ENCODE measurements at places on chromosomes 2 and 18.

- no peaks in the 10 kb centered on the region for H3K27me3 ChIP-seq
- no peaks in the 10 kb centered on the region for H3K4me1 ChIP-seq
- no peak overlapping the region for H3K4me3 ChIP-seq
- H3K27ac ChIP-seq = no peak overlapping the region
- H3K36me3 ChIP-seq = no peaks in the 10 kb centered on the region
- no peak for DNase-seq
These were observed 81.6 kb downstream of the MEIS1 start for GRCh38 chr2:66516499-66516898.

- H3K4me3 ChIP-seq = no peak overlapping the region
- no peaks in the 10 kb centered on the region for H3K27me3 ChIP-seq
- no peak overlapping the region for H3K27ac ChIP-seq
- H3K36me3 ChIP-seq = no peaks in the 10 kb centered on the region
These were observed 1580.0 kb downstream of the LRP1B start for GRCh38 chr2:140550821-140551220.

DNA sequence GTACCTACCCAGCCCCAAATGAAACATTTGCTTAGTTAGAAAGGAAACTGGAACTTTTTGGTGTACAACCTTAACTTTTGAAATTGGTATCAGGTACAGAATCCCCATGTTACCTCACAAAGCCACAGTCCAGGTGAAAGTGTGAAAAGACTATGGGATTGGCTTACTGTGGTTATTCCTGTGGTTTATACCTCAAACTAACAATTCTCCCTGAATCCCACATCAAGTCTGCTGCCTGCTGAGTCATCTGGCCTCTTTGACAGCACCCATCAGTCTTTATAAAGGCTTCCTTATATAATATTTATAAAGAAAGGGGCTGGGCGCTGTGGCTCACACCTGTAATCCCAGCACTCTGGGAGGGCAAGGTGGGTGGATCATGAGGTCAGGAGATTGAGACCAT lies 164.6 kb downstream of the TMEM247 start:
- H3K27me3 ChIP-seq = no peaks in the 10 kb centered on the region
- H3K4me1 ChIP-seq = no peaks in the 10 kb centered on the region
- DNase-seq = no peak
- H3K36me3 ChIP-seq = peaks cover 1% of the 10 kb centered on the region

DNA sequence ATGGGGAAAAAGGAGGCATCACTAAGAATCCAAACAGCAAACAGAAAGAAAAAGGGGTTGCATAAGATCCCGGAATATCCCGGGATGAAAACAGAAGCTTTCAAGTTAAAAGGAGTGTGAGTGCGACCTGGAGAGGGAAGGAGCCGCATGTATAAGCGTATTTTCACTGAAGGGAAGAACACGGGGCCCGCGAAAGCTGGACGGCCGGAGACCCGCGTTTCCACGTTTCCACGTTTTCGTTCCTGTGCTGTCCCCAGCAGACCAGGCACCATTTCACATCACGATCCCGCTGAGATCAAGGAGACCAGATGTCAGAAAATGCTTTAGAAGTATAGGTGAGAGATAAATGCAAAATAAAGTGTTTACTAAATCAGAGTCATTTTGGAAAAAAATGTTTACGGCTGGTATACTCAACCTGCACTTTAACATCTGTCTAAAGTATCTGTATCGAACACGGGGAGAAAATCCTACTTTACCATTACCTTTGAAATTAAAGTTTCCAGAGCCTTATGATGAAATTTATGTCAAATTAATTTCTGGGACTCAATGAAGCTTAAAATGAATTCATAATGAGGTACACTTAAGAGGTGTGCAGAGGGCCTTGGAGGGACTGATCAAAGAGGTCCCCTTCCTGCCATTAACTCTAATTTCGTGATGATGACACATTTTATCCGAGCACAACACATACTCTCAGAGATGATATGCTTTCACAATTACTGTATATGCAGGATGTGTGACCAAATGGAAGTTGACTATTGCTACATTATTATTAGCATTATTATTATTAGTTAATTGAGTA lies 71.0 kb upstream of the SALL3 start:
- no peaks in the 10 kb centered on the region for H3K4me1 ChIP-seq
- H3K27me3 ChIP-seq = no peaks in the 10 kb centered on the region
- no peak overlapping the region for H3K4me3 ChIP-seq
- no peak for DNase-seq
- no peak overlapping the region for H3K27ac ChIP-seq

GRCh38 chr2:213317929-213318328 lies 33.7 kb downstream of the SPAG16 start:
- no peaks in the 10 kb centered on the region for H3K36me3 ChIP-seq
- H3K27me3 ChIP-seq = no peaks in the 10 kb centered on the region
- DNase-seq = no peak
- no peak overlapping the region for H3K4me3 ChIP-seq

GRCh38 chr2:98454500-98455235 lies 10.0 kb downstream of the INPP4A start:
- H3K4me3 ChIP-seq = no peak overlapping the region
- no peaks in the 10 kb centered on the region for H3K27me3 ChIP-seq
- no peaks in the 10 kb centered on the region for H3K4me1 ChIP-seq
- peak overlapping the region; percentile 63 for H3K27ac ChIP-seq
- H3K36me3 ChIP-seq = no peaks in the 10 kb centered on the region

GRCh38 chr2:101577173-101577572 lies 102.3 kb upstream of the RFX8 start:
- H3K27me3 ChIP-seq = no peaks in the 10 kb centered on the region
- no peak overlapping the region for H3K4me3 ChIP-seq
- H3K27ac ChIP-seq = no peak overlapping the region
- DNase-seq = no peak
- H3K4me1 ChIP-seq = no peaks in the 10 kb centered on the region

GRCh38 chr2:98457045-98457696 lies 12.5 kb downstream of the INPP4A start:
- H3K4me3 ChIP-seq = no peak overlapping the region
- peak overlapping the region; percentile 53 for H3K27ac ChIP-seq
- no peak for DNase-seq
- no peaks in the 10 kb centered on the region for H3K36me3 ChIP-seq

- H3K36me3 ChIP-seq = no peaks in the 10 kb centered on the region
- H3K4me3 ChIP-seq = no peak overlapping the region
- DNase-seq = no peak
- H3K4me1 ChIP-seq = no peaks in the 10 kb centered on the region
- no peaks in the 10 kb centered on the region for H3K27me3 ChIP-seq
- H3K27ac ChIP-seq = no peak overlapping the region
These were observed 54.9 kb upstream of the SLC5A7 start for GRCh38 chr2:107931412-107931811.

DNA sequence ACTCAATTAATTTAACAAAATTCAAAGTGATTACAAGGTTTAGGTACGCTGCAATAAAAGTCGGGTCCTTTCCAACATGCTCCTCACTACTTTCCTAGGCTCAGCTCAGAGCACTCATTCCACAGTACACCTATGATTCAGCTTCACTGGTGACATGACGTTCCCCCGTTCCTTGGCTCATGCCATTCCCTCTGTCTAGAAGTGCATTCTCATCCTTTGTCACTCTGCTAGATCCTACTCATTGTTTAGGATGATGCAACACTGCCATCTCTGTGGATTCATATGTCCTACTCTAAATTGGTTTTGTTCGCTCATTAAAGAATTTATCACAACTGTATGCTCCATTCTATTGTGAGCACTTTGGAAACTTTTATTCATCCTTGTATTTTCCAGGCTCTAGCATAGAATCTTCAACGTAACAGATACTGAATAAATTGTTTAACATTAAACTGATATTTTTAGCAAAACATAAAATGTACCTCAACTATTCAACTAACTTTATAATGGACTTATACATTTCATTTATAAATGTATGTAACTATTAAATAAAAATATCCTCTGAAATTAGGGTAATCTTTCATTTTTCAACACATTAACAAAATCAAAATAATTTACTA lies 78.6 kb downstream of the FAM228A start:
- no peaks in the 10 kb centered on the region for H3K27me3 ChIP-seq
- H3K4me3 ChIP-seq = no peak overlapping the region
- H3K4me1 ChIP-seq = no peaks in the 10 kb centered on the region
- DNase-seq = no peak

DNA sequence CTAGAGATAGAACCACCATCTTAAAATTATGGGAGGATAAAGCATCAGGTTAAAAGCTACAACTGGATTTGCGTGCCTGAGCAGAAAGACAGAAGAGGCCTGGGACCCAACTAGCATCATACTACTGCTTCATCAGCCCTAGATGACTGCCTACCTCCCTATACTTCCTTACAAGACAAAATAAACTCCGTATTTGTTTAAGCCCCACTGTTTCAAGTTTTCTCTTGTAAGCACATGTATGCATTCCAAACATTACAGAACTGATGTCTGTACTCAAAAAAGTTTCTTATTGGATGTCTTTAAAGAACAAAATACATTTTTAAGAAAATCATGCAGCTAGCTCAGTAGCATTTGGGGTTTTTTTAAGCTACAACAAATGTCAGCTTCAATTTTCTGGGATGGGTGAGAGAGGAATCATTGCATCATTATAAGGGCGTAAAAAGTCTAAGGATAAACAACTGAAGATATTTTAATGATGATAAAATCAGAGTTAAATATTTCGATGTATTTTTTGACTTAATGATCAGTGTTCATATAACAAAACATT lies 213.1 kb downstream of the EXOC6B start:
- DNase-seq = no peak
- H3K36me3 ChIP-seq = no peaks in the 10 kb centered on the region
- no peak overlapping the region for H3K27ac ChIP-seq
- H3K27me3 ChIP-seq = no peaks in the 10 kb centered on the region
- H3K4me3 ChIP-seq = no peak overlapping the region
- H3K4me1 ChIP-seq = no peaks in the 10 kb centered on the region

GRCh38 chr2:56107502-56108220 lies 76.1 kb upstream of the CCDC85A start:
- no peaks in the 10 kb centered on the region for H3K27me3 ChIP-seq
- no peak for DNase-seq
- no peak overlapping the region for H3K27ac ChIP-seq
- no peaks in the 10 kb centered on the region for H3K36me3 ChIP-seq
- no peak overlapping the region for H3K4me3 ChIP-seq
- no peaks in the 10 kb centered on the region for H3K4me1 ChIP-seq

- no peak overlapping the region for H3K4me3 ChIP-seq
- DNase-seq = peak; percentile 34
- H3K36me3 ChIP-seq = no peaks in the 10 kb centered on the region
- no peaks in the 10 kb centered on the region for H3K27me3 ChIP-seq
These were observed 16.3 kb downstream of the CROCC2 start for GRCh38 chr2:240922245-240922981.

DNA sequence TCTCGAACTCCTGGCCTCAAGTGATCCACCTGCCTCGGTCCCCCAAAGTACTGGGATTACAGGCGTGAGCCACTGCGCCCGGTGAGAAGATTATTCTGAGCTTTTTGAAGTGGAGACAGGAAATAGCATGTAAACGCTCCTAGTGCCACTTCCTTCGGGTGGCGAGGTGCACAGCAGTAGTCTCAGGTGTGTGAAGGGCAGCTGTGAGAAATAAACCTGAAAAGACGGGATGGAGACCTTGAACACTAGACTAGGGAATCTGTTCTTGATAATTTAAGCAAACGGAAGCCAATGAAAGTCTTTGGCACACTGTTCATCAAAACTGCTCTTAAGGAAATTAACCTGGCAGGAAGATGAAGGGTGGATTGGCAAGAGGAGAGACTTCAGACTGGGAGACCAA lies 439 bp upstream of the PLEKHH2 start:
- H3K27ac ChIP-seq = peak overlapping the region; percentile 38
- H3K27me3 ChIP-seq = no peaks in the 10 kb centered on the region
- no peak for DNase-seq
- H3K4me1 ChIP-seq = no peaks in the 10 kb centered on the region
- H3K36me3 ChIP-seq = no peaks in the 10 kb centered on the region
- H3K4me3 ChIP-seq = peak overlapping the region; percentile 63

DNA sequence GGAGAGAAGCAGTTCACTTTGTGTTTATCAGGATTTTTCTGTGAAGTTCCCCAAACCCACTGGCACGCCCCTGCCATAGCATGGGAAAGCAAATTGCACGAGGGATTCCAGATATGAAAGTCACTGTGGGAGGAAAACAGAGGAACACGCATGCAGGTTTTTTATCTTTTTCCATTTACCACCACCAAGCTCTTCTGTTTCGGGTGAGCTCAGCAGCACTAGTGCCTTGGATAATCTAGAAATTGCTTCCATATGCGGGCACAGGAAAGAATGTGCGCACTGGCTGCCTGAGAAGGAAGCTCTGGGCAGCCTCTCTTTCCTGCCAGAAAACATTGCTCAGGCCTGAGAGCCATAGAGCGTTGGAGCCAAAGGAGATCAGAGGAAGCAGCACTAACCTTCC lies 65.9 kb upstream of the WIPF1 start:
- H3K27me3 ChIP-seq = no peaks in the 10 kb centered on the region
- no peak overlapping the region for H3K27ac ChIP-seq
- no peaks in the 10 kb centered on the region for H3K36me3 ChIP-seq
- H3K4me1 ChIP-seq = no peaks in the 10 kb centered on the region
- no peak for DNase-seq

DNA sequence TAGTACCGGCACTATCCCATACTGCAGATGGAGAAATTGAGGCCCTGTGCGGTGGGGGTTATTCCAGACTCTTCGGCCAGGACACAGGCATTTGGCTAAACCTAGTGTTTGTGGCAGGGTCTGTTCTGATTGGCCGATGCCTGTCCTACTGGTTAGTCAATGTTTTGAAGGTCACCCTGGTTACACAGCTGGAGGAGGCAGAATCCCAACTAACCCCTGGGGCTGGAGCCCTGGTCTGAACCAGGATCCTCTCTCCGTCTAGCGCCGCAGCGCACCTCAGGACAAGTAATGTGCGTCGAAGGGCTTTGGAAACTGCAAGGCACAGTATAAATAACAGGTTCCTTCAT lies 19.4 kb downstream of the TEX44 start:
- H3K27ac ChIP-seq = peak overlapping the region; percentile 90
- no peak for DNase-seq
- no peak overlapping the region for H3K4me3 ChIP-seq
- no peaks in the 10 kb centered on the region for H3K36me3 ChIP-seq
- H3K4me1 ChIP-seq = peaks cover 51% of the 10 kb centered on the region

DNA sequence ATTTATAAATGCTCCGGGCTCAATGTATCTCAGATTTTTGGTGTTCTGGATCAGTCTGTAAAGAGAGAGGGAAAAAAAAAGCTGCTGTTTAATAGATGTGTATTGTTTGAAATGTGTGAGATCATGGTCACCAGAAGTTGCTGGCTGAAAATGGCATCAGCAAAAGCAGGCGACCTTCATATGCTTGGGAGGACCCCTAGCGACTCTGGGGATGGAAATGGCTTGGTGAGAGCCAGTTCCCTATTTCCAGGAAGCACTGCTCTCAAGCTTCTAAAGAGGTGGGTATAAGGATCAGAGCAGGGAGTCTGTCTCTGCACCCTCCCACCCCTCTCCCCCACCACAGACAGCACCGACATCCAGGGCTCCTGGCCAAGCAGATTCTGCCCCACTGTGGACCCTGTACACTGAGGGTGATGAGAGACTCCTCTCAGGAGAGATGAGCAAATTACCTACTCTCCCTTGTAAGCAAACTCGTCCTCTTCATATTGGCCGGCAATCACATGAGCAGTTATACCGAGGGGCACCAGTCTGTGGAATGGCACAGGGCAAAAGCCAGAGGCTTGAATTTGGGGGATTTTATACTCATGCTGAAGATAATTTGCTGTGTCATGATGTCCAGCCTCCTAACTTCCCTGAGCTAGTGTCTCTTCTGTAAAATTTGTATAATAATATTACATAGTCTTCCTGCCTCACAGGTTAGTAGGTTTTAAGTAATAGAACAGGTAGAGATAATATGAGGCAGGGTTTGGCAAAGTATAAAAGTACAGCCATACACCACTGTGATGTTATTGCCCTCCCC lies 29.6 kb downstream of the LHCGR start:
- H3K4me1 ChIP-seq = no peaks in the 10 kb centered on the region
- no peaks in the 10 kb centered on the region for H3K36me3 ChIP-seq
- no peak for DNase-seq
- no peak overlapping the region for H3K4me3 ChIP-seq
- no peaks in the 10 kb centered on the region for H3K27me3 ChIP-seq
- no peak overlapping the region for H3K27ac ChIP-seq

All from Peyer's patch (tissue), 4 donors.